A549 treated with Hydrocortisone at 1 μM for 4 hours (cell line): ENCODE measurements at places on chromosomes 2 and 18. TPM values are rescaled to one million over a fixed set of nuclear protein-coding genes. Genes with fewer than 3 reads are reported as not detected.

CD207 gene
- total RNA-seq, result not detected in 5 replicates

EMILIN2 gene
- total RNA-seq, result 8.8 to 14.5 TPM (median 13.2 TPM) in 5 replicates

GALR1 gene
- not detected in 5 replicates for total RNA-seq

LRP2 gene
- 0.01 to 0.07 TPM (median 0.02 TPM) in 3 of 5 replicates, not detected in the others for total RNA-seq

DOK6 gene
- not detected in 5 replicates for total RNA-seq

KCNS3 gene
- 1.0 to 1.7 TPM (median 1.2 TPM) in 5 replicates for total RNA-seq

ADAM23 gene
- total RNA-seq, result 8.2 to 9.5 TPM (median 9.1 TPM) in 5 replicates

UCN gene
- 0.61 to 2.6 TPM (median 1.7 TPM) in 5 replicates for total RNA-seq

VWA3B gene
- 0.15 to 0.29 TPM (median 0.26 TPM) in 3 of 5 replicates, not detected in the others for total RNA-seq

IL1R1 gene
- total RNA-seq, result 35.7 to 54.7 TPM (median 43.7 TPM) in 5 replicates

CAPN13 gene
- 0.03 to 0.05 TPM in 2 of 5 replicates, not detected in the others for total RNA-seq

SERPINB10 gene
- total RNA-seq, result not detected in 5 replicates

FABP1 gene
- 0.24 TPM in 1 of 5 replicates, not detected in the others for total RNA-seq

EGR4 gene
- 0.13 to 0.33 TPM (median 0.15 TPM) in 5 replicates for total RNA-seq

ACADL gene
- 0.08 to 0.15 TPM (median 0.14 TPM) in 5 replicates for total RNA-seq

NOTO gene
- total RNA-seq, result 0.05 to 0.07 TPM in 2 of 5 replicates, not detected in the others

SLC14A1 gene
- total RNA-seq, result 0.11 TPM in 1 of 5 replicates, not detected in the others

HOXD12 gene
- not detected in 5 replicates for total RNA-seq
